Fibroblast of skin of scalp (primary cell): ENCODE measurements at places on chromosomes 11 and 22.

GRCh38 chr11:109553284-109553683 lies 131.3 kb downstream of the C11orf87 start:
- no peak for DNase-seq

DNA sequence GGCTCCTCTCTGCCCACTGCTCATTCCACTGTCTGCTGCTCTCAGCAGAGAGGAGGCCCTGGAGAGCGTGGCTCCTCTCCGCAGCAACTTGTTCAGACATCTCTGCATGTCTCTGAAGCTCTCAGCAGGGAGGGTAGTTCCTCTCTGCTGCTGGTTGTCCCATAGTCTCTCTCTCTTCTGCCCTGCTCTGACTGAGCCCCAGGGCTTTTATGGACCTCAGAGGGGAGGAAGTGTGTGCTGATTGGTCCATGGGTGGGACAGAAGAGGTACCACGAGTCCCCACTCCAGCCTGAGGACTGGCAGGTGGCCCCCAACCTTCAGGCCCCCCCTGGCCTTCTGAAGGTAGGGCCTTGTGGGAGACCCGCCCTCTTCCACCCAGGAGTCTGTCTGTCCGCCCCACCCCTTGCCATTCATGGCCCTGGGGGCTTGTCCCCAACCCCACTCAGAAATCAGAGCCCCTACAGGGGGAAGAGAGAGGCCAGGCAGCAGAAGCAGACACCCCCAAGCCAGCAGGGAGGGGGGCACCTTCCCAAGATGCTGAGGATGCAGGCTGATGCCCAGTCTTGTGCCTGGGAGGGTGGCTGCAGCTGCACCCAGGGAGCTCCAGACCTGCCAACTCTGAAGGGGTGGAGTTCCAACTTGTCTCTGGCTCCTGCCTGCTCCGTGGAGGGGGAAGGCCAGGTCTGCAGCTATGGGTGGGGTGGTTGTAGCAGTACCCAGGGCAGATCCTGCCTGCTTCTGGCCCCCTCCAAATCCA lies 35.1 kb downstream of the C11orf91 start:
- no peak for DNase-seq

DNA sequence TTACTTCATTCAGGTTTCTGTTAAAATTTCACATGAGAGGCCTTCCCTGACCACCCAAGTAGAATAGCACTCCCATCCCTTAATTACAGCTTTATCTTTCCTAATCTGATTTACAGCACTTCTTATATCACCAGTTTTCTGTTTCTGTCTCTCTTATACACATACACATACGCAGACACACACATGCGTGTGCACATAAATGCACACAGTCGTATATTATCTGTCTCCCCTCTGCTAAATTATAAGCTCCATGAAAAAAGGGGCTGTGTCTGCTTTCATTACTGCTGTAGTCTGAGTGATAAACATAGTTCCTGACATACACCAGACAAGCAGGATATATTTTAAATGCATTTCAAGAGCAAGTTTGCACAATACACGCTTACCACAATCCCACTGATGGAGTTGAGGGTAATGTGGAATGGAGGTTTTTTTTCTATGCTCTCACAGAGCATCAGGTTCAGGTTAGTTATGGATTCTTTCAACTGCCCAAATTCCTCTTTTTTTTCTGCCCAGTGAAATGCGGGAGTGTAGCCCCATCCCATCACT lies 13.7 kb upstream of the TOP3B start:
- DNase-seq: no peak

- DNase-seq: peak; percentile 76
Observed at GRCh38 chr22:19886605-19887255, 32.1 kb upstream of the GNB1L start.

DNA sequence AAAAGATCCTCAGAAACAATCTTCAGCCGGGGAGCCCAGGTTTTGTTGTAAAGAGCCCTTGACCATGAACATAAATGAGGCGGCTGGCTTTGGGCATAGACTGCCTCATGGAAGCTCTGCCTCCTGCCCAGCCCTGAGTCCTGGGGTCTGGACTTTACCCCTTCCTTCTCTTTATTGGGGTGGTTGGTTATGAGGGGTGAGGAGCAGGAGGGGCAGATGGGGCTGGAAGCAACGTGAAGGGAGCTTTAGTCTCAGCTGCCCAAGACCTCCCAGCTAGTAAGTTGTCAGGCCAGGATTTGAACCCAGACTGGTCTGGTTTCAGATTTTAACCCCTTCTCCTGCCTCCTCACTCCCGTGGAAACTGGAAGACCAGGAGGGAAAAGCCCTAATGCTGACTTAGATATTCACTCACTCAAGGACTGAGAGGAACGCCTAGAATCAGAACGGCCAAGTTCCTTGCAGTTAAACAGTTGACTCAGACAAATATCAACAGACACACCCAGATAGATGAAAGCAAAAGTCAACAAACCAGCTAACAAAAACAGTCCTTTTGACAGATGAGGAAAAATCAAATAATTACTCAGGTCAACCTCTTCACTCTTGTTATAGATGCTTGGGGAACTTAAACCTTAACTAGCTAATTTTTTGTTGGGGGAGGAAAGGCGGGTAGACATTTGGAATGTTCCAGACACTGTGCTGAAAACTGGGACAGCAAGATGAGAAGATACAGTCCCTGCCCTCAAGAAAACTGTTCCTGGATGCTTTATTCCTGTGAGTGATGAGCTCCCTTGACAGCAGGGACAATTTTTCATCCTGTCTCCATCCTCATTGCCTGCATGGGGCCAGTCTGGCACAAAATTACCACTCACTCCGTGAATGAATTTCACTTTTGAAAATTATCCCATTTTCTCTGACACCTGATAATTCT lies 20.8 kb upstream of the ARRB1 start:
- no peak for DNase-seq

GRCh38 chr11:127385071-127385470 lies 384.5 kb upstream of the KIRREL3 start:
- no peak for DNase-seq

GRCh38 chr11:112644410-112645131 lies 316.6 kb upstream of the NCAM1 start:
- DNase-seq: no peak
